Glomerular endothelial cell (primary cell): ENCODE measurements at places on chromosomes 7 and 10. TPM values are rescaled to one million over a fixed set of nuclear protein-coding genes. Genes with fewer than 3 reads are reported as not detected.

CLCN1 gene
- total RNA-seq = not detected in 2 replicates

DNA sequence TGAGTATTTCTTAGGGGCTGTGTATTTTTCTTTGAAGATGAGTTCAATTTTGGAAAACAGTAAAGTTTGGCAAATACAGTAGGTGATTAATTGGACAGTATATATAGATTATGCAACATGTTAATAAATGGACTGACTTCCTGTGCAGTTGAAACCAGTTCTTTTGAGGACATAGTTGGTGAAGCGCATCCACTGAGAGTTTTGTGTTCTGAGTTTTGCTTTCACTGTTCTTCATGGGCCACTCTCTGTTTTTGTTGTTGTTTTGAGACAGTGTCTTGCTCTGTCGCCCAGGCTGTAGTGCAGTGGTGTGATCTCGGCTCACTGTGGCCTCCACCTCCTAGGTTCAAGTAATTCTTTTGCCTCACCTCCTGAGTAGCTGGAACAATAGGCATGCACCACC is 109.0 kb downstream of the SDHAF3 start:
- no peak for DNase-seq

DNA sequence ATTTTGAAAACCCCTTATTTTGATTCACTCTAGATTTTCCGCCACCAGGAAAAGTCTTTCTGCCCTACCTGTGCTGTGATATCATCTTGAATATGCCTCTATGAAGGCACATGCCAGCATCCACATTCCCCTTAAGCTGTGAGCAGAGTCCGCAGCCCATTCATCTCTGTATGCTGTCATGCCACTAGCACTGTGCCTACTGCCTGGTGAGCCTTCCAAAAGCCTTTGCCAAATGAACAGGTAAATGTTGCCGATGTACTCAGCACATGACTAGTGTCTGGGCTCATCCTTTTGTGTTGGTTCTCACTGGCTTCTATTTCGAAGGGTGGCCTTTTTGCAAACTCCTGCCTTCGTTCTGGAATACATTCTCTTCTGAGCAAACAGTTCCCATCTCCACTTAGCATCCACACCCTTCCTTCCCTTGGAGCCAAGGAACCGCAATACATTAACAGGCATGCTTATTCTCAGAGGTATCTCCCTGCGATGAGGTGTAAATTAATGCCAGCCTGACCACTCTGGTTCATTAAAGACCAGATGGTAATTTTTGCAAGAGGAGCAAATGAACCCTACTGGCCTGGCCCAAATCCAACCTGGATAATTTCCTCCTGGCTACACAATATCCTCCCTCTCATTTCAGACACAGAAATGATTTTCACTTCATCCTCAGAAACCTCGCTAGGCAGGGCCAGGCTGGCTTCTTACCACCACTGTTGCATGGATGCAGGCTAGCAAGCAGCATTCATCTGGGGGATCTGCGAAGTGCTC is 339.7 kb upstream of the NFE2L3 start:
- no peak for DNase-seq

DNA sequence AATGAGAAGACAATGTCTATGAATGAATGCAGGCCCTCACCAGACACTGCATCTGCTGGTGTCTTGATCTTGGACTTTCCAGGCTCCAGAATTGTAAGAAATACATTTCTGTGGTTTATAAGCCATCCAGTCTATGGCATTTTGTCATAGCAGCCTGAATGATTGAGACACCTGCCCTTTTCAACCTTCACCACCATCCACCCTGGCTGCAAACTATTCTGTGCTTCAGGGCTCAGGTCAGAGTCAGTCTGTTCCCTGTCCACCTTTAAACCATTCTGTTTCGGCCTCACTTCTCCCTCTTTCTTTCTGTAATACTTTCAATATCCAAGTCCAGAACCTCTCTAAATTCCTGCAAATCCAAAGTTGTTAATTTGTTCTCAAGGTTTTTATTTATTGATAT is 15.9 kb upstream of the CDK13 start:
- no peak for DNase-seq

OR2A7 gene
- 1.5 TPM in 1 of 2 replicates, not detected in the other for total RNA-seq

AASS gene
- total RNA-seq = 15.1 and 15.2 TPM in 2 replicates

GDF10 gene
- not detected in 2 replicates for total RNA-seq

PRPS1L1 gene
- total RNA-seq = not detected in 2 replicates

GRCh38 chr10:113027574-113028455 is 77.8 kb downstream of the TCF7L2 start:
- DNase-seq = no peak

DYDC1 gene
- not detected in 2 replicates for total RNA-seq

DNA sequence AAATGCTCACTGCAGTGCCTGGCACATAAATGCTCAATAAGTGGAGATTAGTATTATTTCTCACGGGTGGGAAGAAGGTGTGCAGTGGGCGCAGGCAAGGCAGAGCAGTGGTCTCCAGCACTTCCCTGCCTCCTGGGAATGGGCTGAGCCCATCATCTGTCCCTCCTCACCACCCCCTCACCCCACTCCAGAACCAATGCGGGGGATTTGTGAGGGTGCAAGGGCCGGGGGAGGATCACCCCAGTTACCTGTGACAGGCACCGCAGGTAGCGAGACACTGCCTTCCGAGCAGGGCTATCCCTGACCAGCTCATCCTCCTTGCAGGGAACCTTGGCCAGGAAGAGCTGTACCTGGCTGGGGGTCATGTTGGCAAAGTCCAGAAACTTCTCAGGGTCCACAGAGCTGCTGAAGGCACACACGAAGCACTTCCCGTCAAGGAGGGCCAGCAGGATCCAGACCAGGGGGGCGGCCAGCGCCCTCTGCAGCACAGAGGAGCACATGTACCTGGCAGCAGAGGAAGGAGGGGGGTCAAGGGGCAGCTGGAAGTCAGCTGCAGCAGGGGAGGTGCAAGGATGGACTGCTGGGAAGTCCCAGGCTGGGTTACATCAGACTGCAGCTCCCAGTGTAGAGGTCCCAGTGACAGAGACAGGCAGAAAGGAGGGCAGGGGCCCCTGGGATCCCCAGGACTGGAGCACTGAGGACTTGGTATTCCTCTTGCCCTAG is 2.8 kb downstream of the CALHM3 start:
- DNase-seq = no peak
